ENCODE measurements at places on chromosomes 1 and 21.

GRCh38 chr1:199851439-199852140, 175.9 kb upstream of the NR5A2 start:
- DNase-seq: no peak

DNA sequence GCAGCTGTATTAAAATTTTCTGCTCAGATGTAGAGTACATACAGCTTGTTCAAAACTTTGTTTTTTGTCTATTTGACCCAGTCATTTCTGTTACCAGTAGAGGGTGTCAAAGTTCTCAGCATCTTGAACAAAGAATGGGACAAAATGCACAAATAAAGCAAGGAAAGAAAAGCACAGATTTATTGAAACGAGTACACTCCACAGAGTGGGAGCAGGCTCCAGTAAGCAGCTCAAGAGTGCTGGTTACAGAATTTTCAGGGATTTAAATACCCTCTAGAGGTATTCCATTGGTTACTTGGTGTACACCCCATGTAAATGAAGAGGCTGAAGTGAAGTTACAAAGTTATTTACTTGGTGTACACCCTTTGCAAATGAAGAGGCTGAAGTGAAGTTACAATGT, 8.9 kb upstream of the PRMT6 start:
- DNase-seq: no peak

DNA sequence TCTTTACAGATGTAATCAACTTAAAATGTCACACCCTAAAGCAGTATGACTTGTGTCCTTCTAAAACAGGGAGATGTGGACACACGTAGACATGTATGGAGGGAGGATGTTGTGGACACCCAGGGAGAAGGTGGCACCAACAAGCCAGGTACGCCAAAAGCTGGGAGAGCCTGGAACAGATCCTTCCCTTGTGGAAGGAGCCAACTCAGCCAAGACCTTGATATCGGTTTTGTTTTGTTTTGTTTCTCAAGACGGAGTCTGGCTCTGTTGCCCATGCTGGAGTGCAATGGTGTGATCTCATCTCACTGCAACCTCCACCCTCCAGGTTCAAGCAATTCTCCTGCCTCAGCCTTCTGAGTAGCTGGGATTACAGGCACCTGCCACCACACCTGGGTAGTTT, 45.6 kb downstream of the CHAF1B start:
- no peak for DNase-seq

DNA sequence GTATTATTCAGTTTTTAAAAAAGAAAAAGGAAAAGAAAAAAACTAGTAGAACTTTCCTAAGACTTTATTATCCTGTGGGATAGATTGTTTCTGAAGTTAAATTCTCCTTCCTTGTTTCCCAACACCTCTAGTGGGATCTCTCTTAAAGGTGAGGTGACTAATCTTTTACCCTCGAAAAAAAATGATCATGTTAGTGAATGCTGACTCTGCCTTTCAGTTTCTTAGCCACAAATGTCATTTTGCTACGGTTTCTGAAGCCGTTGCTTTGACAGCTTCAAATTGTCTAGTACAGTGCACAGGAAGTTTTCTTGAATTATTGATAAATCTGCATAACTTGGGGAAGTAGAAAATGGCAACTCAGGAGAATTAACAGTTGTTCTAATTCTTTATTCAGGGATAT, 13.0 kb upstream of the NEK7 start:
- no peak for DNase-seq

DNA sequence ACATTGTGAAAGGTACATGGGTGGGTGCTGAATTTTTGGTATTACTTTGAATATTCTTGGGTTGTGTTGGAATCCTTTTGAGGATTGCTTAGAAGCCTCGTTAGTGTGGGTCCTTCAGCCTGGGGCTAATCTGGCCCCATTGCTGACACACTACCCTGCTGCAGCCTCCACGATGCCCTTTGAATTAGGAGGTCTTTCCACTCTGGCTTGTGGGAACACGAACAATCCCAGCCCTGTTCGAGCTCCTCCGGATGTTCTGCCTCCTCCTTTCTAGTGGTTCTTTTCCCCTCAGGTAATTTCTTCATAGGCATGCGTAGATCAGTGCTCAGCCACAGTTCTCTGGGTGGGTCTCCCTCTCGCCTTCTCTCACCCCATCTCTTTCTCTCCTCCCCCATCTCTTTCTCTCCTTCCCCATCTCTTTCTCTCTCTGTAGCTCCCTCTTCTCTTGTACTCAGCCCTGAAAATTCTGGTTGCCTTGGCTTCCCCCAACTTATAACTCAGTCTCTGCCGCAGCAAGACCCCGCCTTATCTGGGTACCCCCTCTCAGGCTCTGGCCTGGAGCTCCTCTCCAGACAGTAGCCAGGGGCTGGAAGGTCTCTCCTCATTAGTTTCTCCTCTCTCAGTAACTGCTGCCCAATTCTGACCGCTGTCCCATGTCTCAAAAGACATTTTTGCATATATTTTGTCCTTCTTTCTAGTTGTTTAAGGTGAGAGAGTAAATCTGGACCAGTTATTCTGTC, 46.0 kb upstream of the SLC19A1 start:
- DNase-seq: no peak

GRCh38 chr1:198798923-198799386, 160.1 kb downstream of the PTPRC start:
- no peak for DNase-seq

DNA sequence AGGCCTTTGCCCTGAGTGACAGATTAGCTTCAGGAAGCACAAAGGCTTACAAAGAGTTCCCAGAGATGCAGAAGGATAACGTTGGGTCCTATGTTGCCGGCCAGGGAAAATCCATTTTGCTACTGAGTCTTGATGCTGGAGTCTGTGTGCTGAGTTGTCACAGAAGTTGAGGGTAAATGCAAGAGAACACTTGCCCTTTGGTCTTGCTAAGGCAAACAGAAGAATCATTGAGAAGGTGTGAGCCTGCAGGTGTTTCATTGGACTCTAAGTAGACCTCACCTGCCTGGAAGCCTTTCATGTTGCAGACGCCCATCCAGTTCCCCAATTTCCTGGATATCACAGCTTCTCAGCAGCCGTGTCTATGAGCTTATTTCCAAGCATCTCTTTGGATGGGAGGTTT, 105.2 kb downstream of the PCP4 start:
- DNase-seq: no peak

DNA sequence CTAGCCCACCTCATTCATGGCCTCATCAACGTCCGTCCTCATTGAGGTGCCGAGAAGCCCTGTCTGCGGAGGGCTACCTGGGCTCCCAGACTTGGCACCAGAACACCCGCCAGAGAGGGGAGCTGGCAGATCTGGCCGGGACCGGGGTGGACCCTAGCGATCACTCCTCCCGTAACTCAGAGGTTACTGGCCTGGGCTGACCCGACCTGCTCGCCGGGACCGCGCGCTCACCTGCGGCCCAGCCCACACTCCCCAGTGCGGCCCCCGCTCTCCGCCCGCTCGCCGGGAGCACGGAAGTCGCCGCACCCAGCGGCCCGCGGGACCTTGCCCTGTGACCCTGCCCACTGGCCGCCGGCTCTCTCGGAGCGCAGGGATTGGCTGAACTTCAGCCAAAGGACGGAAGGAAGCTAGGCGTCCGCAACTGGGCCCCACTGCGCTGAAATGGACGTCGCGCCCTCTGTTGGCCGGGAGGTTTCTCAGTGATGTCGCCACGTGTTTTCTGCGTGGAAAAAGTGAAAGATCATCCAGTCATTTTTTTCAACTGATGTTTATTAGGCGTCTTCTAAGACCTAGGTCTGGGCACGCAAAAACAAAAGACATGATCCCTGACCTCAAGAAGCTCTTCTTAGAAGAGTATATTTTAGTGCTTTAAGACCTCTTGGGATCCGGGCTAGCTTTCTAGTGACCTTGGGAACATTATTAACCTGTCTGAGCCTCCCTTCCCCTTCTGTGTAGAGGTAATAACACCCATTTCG, at the start of gene SMIM12:
SMIM12 (minus strand) TSS at position 304 of the 755 bp plus-strand sequence. CDS start 3,772 bp downstream, outside the sequence.
- DNase-seq: peak; percentile 78

GRCh38 chr1:95233737-95234500, at the start of gene RWDD3:
Gene RWDD3 (plus strand): TSS chr1:95234210. CDS start chr1:95234231, 21 bp downstream.
- DNase-seq: peak; percentile 61

All from AG04450 (cell line).